ENCODE measurements at places on chromosomes 1 and 21.

DNA sequence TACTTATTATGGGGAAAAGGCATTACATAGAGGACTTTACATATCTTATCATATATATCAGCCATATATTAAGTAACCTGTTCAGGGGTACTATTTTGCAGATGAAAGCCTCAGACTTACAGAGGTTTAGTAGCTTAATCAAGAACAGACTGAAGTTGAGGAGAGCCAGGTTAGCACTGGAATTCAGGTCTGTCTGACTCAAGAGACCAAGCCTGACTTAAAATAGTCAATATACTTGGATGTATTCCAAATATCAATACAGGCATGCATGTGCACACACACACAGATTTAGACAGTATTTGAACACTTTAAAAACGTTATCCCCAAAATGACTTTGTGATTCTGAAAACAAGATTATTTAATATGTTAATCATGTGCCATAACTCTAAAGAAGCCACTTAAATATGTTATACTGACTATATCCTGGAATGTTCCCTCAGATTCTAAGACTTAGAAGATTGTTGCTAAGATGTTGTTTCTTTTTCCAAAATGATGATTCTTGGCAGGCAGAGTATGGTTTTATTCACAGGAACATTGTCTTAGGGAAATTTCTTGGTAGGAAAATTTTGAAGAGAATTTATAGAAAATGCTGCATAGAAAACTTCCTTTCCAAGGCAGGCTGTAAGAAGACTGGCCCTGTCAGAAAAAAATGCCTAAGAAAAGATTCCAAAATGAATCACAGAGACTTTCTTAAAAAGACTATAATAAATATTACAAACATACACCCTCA lies 61.6 kb downstream of the ADAMTS1 start:
- no peak for DNase-seq

DNA sequence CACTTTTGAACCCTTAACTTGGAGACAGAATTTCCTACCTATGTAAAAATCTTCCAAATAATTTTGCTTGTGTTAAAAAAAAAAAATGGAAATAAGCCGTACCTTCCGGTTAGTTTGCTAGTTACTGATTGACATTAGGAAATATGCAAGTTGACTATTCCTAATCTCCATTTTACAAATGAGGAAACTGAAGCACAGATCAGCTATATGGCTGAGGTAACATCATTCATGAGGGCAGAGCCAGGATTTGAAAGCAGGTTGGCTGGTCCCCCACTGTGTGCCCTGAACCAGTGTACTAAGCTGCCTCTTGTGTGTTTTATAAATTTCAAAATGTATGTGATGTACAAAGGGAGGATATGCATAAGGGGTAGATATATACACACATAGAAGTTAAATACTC lies 29.6 kb downstream of the BACE2 start:
- no peak for DNase-seq

- no peak for DNase-seq
Observed at GRCh38 chr1:198417039-198417438, 123.4 kb downstream of the ATP6V1G3 start.

DNA sequence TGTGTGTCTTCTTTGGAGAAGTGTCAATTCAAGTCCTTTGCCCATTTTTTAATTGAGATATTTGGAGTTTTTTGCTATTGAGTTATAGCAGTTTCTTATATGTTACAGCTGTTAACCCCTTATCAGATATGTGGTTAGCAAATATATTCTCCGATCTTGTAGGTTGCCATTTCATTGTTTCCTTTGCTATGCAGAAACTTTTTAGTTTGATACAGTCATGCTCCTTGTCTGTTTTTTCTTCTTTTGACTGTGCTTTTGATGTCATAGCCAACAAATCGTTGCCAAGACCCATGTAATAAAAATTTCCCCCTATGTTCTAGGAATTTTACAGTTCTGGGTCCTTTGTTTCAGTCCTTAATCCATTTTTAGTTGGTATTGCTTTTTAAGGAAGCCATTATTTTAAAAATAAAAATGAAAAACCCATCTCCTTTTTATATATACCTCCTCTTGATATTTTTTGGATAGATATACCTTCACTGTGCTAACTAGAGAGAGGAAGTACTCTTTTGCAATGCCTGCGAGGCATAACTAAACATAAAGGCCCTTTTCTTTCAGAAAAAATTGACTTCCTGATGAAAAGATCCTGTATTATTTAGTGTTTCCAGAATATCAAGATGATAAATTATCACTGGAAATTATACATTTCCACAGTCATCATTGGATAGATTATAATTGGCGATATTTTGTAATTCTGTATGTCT lies 127.8 kb downstream of the HS2ST1 start:
- DNase-seq: no peak

All from globus pallidus (tissue), 1 donor.